ENCODE measurements at places on chromosomes 6 and 20.

GRCh38 chr6:9766240-9766915, 648.5 kb downstream of the TFAP2A start:
- no peak for DNase-seq

- DNase-seq = no peak
These were observed 13.5 kb downstream of the PLAGL2 start for GRCh38 chr20:32193996-32194395.

DNA sequence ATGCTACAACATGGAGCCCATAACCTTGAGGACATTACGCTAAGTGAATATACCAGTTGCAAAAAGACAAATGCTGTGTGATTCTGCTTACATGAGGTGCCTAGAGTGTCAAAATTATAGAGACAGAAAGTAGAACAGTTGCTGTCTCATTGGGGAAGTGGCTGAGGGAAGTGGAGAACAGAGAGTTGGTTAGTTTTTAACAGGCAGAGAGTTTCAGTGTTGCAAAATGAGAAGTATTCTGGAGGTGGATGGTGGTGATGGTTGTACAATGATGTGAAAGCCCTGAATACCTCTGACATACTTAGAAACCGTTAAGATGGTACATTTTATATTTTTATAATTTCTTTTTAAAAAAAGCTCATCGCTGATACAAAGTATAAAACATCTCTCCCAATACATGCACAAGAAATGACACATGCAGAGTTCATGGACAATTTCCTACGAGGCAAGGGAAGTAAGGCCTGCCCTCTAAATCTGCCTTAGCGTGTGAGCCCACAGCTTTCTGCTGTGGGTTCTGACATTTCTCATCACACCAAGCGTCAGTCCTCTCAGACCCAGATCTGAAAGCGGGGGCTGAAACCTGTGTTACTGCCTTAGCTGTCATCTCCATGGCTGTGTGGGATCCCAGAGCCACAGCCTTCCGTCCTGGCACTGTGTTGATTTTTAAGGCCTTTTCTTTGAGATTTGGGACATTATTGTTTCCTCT, 126.0 kb downstream of the RNASET2 start:
- DNase-seq = no peak

DNA sequence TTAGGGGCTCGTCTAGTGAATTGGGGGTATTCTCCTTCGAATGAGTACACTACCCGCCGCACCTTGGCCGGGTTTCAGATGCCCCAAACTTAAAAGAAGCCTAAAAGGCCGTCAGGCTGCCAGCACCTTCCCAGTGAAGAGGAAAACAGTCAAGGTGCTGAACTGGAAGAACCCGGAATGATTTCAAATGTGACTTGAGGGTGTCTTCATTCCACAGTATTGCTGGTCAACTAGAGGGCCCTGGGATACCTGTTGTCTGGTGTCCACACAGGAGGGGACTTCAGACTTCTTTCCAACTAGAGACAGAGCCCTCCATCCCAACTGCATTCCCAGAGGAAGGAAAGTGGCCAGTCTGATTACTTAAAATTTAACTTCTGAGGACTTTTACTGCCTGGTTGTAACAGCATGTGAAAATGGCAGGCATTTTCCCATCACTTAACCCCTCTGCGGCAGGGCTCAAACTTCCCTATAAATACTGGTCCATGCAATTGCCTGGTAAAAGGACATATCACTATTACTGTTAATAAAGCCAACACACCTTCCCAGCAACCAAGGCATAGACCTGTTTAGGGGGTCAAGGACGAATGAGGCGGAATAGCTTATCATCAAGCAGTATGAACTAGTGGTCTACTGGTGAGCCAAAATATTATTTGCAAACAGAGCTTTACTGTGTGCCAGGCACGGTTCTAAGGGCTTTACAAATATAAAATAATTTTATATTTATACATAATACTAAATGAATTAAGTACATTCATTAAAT, 651 bp upstream of the SAMHD1 start:
- no peak for DNase-seq

DNA sequence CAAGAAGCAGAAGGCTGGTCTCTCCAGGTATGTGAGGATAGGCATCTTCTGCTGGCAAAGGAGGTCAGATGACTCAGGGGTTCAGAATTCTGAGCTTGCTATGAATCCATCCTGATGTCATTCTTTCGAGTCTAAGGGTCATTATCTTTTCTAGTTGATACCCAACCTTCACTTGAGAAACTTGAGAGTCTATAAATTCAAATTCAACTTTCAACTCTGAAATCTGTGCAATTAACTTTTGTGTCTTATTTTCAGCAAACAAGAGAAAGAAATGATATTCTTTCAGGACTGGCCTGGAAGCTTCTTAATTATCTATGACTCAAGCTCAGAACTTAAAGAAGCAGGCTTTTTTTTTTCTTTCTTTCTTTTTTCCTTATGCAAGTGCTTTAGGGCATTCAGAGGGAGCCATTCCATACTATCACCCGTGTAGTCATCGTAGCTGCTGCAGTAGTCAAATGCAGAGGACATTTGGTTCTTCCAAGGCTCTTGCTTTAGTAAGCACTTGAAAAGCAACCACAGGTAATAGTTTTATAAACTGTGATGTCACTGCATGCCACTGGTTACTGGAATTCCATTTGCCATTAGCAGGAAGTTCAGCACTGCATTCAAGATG, 93.0 kb downstream of the ADTRP start:
- DNase-seq = no peak

DNA sequence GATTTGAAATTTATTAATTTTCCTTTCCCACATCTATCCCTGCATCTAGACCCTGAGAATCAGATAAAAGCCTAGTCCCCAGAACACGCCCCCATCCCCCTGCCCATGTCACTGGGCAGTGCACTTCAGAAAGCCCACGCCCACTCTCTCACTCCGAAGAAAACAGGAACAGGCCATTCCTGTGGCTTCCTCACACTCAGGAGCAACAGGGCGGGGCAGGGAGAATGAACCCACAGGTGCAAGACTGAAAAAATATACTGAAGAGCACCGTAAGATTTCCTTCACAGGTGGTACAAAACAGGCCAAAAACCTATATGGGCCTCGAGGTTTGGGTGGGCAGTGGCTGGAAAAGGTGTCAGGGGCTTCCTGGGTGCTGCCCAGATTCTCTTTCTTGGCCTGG, 3.4 kb downstream of the OXT start:
- no peak for DNase-seq

DNA sequence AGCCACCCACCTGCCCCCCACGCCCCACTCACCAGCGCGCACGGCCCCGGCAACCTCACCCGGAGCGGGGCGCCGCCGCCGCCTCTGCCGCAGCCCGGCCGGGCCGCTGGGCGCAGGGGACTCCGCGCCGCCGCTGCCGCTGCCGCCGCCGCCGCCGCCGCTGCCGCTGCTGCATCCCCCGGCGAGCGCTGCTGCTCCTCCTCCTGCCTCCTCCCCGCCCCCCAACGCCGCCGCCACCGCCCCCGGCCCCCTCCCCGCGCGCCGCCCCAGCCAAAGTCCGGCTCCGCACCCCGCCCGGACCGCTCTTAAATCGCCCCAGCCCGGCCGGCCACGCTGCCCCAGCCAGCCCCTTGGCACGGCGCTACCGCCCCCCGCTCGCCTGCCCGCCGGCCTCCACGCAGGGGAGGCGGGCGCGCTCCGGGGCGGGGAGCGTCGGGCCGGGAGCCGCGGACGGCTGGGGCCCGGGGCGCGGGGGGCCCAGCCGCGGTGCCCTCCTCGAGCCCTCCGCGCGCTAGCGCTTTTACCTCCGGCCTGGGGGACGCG, at the start of gene SULF2:
Gene SULF2 (minus strand): TSS at position 171 of the 543 bp plus-strand sequence. CDS start 28,118 bp downstream, outside the sequence.
- DNase-seq = no peak

DNA sequence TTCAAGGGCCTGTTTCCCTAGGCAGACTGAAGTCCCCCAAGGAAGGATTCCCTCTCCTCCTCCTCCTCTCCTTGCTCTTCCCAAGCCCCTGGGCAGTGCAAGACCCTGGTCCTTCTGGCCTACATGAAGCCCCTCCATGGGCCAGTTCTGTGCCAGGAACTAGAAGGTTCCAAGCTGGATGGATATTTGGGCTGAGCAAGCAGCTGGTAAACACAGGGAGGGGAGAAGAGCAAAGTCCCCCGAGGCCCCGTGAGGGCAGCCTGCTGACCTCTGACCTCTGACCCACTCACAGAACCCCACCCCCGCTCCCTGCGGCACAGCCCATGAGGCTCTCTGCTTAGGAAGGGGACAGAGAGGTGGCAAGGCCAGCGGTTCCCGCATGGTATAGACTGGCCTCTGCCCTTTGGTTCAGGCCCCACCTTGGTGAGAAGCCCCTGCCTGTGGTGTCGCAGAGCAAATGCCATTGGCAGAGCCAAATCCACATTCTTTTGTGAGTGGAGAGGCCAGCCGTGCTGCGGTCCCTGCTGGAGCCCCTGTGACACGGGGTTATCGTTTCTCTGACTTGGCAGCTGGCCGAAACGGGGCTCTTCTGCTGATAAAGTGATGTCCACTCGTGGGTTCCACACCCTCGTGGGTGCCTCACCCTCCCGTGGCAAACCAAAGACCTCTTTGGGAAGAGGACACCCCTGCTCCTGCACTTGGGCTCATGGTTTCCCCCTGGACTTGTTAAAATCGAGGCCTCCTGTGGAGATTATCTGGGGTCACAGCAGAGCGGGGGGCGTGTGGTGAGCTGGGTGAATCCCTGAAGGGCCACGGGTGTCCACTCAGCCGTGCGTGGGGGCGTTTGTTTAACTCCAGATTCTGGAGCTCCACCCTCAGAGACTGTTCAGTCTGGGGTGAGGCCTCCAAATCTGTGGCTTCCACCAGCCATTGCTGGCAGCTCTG, 2.1 kb upstream of the CHRNA4 start:
- no peak for DNase-seq

GRCh38 chr6:75244063-75244584, 523 bp upstream of the COX7A2 start:
- no peak for DNase-seq

- DNase-seq = no peak
These were observed 73.9 kb downstream of the DCDC2 start for GRCh38 chr6:24284006-24284405.

Data from WERI-Rb-1 (cell line).